Caki2 (cell line): ENCODE measurements at places on chromosomes 7 and 10.

DNA sequence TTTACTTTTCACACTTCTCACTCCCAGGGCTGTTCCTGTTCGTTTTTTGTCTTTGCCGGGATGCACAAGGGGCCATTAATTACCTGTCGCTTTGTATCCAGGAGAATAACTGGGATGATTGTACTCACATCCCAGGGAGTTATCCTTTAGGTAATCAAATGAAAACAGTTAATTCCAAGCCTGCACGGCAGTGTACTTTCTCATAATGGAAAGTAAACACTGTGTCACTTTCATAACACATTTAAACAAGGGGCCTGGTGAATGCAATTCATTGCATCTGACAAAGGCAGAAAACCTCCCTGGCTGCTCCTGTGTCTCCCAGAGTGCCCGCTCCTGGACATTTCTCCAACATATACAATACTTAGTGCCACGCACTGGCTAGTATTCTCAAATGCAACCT, 138.7 kb upstream of the CELF2 start:
- DNase-seq: no peak

- no peak for DNase-seq
Observed at GRCh38 chr7:110071192-110071591, 1019.7 kb upstream of the LRRN3 start.

- no peak for DNase-seq
Observed at GRCh38 chr7:80838643-80839042, 80.2 kb downstream of the SEMA3C start.

DNA sequence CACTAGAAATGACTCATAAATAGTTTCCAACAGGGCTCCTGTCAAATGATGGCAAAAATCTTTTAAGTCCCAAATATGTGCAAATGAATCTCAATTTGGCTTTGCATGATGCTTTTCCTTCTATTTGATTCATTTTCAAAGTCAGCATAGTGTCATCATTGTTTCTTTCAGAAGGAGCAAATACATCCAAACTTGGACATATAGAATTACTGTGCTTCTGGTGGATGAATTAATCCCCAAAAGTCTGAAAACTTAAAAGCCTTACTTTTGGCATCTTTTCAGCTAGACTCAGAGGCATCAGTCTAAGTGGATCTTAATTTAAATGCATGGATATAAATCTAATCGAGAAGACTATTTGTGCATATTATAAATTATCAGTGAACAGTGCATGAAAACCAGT, 578.1 kb upstream of the FZD8 start:
- no peak for DNase-seq

GRCh38 chr10:63822496-63822895, 301.3 kb downstream of the REEP3 start:
- DNase-seq: no peak

- DNase-seq: no peak
Observed at GRCh38 chr7:138926241-138926612, 55.0 kb downstream of the KIAA1549 start.

GRCh38 chr7:89837515-89837914, 316.8 kb upstream of the STEAP1 start:
- peak; percentile 8 for DNase-seq

GRCh38 chr10:88794731-88795130, 7.8 kb upstream of the LIPM start:
- DNase-seq: no peak
